Parietal lobe (tissue), 2 donors: ENCODE measurements at places on chromosomes 4 and X. TPM values are rescaled to one million over a fixed set of nuclear protein-coding genes. Genes with fewer than 3 reads are reported as not detected.

The GPRASP2 gene
- total RNA-seq, result 79.2 TPM

The SASH3 gene
- 0.94 TPM for total RNA-seq

The CDKL2 gene
- total RNA-seq, result 53.2 TPM

The DIPK2B gene
- total RNA-seq, result 2.2 TPM
